ENCODE measurements at places on chromosomes 2 and 18.

GRCh38 chr2:132366421-132367180 is 50.0 kb upstream of the GPR39 start:
- DNase-seq = no peak

DNA sequence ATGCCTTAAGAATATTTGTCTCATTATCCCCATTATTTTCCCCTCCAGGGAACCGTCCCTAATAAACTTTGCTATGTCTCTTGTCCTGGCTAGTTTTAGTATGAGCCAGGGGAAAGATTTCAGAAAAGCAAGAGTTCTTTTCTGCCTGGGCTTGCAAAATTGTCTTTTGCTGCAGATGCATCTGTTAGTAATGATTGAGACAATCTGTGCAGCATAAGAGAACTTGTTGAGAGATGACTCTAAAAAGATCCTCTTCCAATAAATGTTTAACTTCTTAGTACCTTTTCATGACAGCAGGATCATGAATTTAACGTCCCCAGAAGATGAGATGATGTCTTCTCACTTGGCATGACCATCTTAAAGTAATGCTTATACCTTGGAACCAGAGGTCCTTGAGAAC is 172.5 kb upstream of the CREB1 start:
- DNase-seq = no peak

DNA sequence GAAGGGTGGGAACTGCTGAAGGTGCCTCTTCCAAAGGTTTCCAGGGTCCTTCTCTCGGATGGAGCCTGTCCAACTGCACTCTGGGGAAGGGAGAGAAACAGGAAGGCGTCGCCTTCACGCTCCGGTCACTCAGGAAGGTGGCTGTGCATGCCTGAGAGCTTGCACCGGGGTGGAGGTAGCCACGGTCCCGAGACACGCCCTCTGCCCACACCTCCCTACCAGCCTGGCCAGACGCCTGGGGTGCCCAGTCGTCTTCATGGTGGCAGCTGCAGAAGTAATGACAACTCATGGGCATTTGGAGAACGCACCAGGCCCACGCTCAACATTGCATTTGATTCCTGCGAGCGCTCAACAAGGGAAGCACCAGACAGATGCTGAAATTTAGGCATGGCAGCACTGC is 59.9 kb downstream of the ADNP2 start:
- no peak for DNase-seq

DNA sequence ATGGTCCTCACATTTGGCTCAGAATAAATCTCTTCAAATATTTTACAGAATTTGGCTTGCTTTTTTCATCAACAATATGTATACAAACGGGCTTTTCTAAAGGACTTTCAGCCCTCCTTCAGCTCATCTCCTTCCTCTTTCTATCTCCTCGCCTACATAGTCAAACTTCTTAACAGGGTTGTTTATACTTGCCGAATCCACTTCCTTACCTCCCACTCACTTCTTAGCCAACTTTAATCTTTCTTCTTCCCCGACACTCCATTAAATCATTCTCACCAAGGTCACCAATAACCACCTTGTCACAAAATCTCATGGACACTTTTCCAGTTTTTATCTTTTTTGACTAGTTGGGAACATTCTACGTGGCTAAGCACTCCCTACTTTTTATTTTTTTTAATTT is 325.2 kb downstream of the PLCL1 start:
- no peak for DNase-seq

GRCh38 chr2:74532222-74532621 is 2.5 kb downstream of the HTRA2 start:
- DNase-seq = peak; percentile 45

- no peak for DNase-seq
Measured at GRCh38 chr18:63233334-63233733, 86.2 kb downstream of the BCL2 start.

DNA sequence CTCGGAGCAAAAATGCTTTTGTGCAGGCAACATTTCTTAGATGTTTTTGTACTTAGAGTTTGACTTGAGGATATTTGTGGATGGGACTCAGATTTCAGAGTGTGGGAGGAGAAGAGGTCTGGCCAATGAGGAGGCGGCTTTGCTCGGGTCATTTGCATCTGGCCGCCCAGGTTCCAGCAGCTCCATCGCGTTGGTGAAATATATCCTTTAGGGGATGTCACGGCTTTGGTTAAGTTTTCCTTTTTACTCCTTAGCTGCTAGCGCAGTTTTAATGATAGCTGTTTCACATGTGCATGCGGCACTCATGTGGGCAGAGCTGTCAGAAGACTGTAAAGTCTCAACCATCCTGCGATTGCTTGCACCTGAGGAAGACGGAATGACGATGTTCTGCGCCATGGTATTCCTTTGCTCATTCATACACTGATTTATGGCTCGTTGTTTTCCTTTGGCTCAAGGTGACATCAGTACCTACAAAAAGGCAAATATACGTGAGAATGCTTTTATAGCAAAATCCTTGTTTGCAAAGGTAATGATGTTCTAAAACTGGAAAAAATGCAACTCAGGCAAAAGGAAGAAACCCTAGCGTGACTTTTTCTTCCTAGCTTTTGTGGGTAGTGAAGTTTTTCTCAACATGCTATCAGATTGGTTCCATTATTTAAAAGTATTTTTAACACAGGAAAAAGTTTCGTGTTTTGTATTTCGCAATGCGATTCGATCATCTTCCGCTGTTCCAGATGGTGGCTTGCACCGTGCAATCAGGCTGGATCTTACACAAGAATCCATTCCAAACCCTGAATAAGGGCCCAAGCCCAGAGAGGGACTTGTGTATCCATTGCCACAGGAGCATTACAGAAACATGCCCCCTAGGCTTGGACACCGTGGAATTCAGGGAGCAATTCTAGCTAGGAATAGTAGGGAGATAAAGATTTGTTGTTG is 70.5 kb upstream of the ZNF516 start:
- DNase-seq = peak; percentile 92

All from astrocyte of the spinal cord (primary cell).